ENCODE measurements at places on chromosomes 5 and 9.

DNA sequence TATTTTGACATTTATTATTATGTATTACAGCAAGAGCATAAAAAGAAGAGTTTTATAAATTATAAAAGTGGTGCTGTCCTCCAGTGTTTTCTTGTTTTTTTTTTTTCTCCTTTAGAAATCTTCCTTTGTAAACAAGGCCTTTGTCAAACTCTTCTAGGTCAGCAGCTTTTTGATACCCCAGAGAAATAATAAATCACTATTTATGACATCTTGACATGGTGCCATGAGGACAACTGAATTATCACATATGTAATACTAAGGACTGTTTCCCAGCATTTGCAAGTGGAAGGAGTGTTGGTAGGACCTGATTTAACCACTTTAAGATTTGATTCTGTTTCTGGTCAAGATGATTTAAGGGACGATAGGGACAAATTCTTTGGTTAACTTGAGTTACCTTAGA, 4.6 kb downstream of the SMARCA2 start:
- DNase-seq, result no peak

- no peak for DNase-seq
These were observed 76.8 kb downstream of the SPEF2 start for GRCh38 chr5:35694481-35694880.

GRCh38 chr5:170451747-170452365, 52.0 kb upstream of the KCNIP1 start:
- DNase-seq, result no peak

GRCh38 chr9:130444565-130445221, at the start of gene ASS1:
Gene ASS1, plus strand, starts transcription at chr9:130444961. Its CDS starts 7,268 bp downstream, at chr9:130452229.
- no peak for DNase-seq

DNA sequence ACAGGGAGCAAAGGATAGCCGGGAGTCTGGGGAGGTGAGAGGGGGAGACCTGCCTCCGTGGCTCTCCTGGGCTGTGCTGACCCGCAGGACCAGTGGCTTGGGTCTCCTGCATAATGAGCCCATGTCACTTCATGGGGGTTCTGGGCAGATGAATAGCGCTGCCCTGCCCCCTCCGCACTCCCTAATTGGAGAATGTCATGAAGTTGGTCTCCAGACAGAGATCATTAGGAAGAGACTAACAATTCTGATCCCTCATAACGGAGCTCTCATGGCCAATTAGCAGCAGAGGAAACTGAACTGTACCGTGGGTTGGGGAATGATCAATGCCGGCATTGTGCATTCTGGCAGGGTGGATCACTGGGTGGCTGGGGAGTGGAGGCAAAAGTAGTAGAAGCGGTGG, 186.1 kb downstream of the FSTL4 start:
- DNase-seq, result no peak

DNA sequence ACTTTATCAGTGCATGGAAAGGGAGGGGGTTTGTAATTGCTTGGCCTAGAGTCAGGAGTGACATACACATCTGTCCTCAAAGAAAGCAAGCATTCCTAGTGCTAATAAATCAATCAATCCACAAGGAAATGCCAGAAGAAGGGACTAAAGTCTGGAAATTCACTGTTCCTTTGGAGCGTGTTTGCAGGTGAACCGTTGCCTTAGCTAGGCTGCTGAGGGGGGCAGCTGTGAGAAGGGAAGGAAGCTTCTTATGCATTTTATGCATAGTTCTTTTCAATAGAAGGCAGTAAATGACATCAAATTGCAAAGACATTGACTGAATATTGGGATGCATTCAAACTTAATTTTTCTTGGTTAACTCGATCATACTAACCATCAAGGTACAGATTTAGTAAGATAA, 1092.5 kb upstream of the SEMA6A start:
- DNase-seq, result no peak

DNA sequence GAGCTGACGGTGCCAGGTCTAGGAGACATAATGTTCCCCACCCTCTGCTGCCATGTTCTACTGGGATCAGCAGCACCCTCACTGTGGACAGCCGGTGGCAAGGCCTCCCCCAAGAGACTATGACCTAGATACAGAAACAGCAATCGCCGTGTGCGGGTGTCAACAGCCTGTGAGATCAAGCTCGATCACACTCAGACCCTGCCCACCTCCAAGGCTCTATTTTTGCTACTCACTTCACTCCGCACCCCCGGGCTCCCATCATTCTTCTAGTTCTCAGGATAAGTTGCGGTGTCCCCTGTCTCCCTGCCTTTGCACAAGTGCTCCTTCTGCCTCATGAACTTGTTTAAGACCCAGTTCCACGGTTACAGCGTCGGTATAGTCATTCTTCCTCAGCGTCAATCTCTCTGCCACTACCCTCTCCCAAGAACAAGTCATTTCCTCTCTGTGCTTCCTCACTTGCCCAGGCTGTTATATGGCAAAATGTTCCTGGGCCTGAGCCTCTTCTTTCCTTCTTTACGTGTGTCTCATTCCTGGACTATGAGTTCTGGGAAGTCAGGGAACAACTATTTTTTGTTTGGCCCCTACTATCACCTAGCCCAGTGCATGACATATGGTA, 5.4 kb upstream of the DOCK8 start:
- DNase-seq, result no peak

DNA sequence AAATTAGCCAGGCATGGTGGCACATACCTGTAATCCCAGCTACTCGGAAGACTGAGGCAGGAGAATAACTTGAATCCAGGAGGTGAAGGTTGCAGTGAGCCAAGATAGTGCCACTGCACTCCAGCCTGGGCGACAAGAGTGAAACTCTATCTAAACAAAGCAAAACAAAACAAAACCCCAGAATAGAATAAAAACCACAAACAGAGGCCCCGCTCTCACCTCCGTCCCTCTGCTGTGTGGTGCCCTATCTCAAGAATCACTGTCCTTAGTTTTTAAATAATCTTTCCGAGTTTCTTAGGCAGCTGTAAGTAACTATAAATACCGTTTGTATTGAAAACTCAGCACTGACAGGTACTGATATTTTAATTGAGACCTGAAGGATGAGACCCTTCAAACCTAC, 42.7 kb upstream of the IER5L start:
- DNase-seq, result no peak

- no peak for DNase-seq
These were observed 28.2 kb upstream of the RPL26L1 start for GRCh38 chr5:172931001-172931536.

DNA sequence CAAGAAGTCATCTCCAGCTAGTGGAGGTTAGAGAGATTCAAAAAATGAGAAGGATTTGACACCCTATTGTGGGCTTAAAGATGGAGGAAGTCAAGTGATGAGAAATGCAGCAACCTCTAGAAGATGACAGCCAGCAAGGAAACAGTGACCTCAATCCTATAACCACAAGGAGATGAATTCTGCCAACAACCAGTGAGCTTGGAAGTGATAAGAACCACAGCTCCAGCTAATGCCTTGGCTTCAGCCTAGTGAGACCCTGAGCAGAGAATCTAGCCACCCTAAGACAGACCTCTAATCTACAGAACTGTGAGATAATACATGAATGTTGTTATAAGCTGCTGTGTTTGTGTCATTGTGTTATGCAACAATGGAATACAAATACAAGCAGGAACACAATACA, 262.4 kb downstream of the GRIA1 start:
- no peak for DNase-seq

DNA sequence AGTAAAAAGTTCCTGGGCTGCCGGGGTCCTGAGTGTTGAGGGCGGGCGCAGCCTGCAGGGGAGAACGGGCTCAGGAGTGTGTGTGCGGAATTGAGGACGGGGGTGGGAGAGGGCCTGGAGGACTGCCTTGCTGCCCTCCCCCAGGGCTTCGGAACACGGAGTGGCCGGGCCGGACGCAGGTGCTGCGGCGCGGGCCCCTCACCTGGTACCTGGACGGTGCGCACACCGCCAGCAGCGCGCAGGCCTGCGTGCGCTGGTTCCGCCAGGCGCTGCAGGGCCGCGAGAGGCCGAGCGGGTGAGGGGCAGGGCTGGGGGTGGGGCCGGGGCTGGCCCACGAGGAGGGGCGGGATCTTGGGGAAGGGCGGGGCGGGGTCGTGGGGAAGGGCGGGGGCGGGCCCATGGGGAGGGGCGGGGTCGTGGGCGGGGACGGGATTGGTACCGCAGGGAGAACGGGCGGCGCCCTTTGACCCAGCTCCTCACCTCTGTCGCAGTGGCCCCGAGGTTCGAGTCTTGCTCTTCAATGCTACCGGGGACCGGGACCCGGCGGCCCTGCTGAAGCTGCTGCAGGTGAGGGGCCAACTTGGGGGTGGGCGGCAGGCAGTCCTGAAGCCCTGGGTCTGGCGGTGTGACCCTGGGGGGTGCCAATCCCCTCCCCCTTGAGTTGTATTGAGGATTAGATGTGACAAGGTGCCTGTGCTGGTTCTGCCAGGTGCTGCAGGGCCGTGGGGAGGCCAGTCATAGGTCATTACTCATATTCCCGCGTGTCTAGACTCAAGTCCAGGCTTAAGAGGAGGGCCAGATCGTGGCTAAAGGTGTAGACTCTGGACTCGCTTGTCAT, 7.1 kb downstream of the FPGS start:
- no peak for DNase-seq

DNA sequence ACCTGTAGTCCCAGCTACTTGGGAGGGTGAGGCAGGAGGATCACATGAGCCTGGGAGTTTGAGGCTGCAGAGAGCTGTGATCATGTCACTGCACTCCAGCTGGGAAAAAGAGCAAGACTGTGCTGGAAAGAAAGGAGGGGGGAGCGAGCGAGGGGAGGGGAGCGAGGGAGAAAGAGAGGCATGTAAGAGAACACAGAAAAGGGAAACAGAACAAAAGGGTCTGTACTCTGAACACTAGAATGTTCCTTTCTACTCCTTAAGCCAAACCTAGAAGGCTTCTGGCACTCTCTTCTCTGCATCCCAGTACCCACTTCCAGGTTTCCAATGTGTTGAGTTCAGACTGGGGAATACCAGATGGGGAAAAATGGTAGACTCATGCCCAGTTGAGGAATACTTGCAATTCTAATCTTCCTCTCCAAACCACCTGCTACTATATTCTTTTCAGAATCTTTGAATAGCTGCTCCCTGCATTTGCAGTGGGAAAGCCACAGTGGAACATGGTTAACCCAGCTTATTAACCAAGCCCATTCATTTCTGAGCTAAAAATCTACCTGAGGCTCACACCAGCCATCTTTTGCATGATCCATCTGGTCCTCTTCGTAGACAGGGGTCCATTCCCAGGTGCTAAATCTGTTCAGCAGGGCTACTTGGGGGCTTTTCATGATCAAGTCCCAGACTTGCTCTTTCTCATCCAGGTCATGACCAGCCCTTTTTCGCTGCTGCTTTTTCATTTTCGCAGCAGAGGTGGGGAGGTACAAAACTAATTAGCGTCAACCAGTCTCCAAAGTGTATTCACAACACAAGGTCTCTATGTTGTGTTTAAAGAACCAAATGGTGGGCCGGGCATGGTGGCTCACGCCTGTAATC, 34.9 kb downstream of the SEMA4D start:
- DNase-seq, result no peak

DNA sequence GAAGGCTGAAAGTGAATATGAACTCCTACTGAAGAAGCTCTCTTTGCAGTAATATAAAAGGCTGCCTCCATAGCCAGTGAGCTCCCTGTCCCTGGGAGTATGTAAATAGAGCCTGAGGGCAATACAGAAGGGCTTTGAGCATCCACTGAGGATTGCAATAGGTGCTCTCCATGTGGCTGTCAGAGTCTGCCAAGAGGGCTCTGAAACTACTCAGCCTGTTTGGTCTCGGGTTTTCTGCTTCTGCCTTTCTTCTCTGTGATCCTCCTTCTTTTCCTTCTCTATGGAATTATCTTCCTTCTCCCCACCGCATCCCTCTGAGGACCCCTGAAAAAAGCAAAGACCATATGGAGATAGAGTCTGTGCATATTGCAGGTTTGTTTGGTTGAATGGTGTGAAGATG, 69.4 kb downstream of the PCDH1 start:
- no peak for DNase-seq

GRCh38 chr5:19497229-19497815, 490.7 kb downstream of the CDH18 start:
- no peak for DNase-seq

DNA sequence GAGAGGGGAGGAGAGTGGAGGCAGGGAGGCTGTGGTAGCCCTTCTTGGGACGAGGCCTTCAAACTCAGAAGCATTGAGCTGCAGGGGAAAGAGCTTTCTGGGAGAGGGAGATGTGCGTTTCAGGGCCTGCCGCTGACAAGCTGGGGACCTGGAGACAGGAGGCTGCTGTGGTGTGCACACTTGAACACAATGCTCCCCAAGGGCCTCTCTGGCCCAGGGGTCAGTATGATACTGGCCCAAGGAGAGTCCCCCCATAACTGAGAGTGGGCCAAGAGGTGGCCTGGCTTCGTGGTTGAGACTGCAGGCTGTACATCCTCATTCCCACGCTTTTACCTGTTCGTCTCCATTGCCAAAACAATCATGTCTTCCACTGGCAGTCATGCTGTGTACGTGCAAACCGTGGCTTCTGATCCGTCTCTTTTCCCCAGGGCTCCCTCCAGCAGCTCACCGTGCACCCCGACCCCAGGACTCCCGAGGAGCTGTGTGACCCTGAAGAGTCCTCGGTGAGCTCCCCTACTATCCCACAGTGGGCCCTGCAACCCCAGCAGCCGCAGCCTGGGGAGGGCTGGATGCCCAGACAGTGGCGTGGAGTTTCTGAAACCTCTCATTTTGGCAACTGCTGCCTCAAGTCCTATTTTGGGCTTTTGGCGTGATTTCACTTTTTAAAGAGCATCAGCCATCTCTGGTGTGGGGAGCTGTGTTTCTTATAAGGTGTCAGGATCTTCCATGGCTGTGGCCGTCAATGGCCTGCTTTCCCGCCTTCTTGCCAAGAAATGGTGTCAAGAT, 43.4 kb downstream of the COL15A1 start:
- DNase-seq, result no peak

DNA sequence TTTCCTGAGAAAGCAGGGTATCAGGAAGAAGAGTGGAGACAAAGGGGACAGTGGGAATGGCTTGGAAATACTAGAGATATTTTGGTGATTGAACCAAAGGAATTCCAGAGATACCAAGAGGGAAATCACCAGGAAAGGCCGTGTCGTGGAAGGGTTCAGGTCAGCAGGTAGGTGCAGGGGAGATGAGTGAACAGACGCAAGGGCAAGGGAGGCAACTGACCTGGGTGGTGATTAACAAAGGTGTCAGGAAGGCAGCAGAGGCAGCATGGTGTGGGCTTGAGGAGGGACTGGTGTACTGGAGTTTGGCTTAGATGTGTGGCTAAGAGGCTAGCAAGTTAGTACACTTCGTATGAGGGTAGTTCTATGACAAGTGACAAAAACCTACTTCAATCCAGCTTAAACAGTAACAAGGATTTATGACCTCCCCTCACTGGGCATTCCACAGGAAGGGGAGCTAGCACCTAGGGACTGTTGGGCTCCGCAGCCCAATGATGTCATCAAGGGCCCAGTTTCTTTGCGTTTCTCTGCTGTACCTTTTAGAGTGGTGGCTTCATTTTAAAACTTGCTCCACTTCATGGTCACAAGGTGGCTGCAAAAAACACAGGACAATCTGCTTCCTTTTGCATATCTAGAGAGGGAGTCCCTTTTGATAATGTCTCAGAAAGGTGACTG, 37.0 kb downstream of the INIP start:
- DNase-seq, result no peak

- no peak for DNase-seq
These were observed 549.0 kb upstream of the ZNF608 start for GRCh38 chr5:125295405-125295872.

Measured in right renal pelvis (tissue), 4 donors.